Frontal cortex (tissue), 4 donors: ENCODE measurements at places on chromosomes 11 and 22. TPM values are rescaled to one million over a fixed set of nuclear protein-coding genes. Genes with fewer than 3 reads are reported as not detected.

Gene CEND1
- 7.3 TPM for total RNA-seq

Gene ESAM
- total RNA-seq, result 3.7 TPM

Gene UPB1
- 0.41 TPM for total RNA-seq

Gene CDCA5
- total RNA-seq, result 1.6 TPM

Gene MRGPRX1
- total RNA-seq, result not detected

Gene MS4A12
- total RNA-seq, result not detected

Gene MPPED2
- 63.2 TPM for total RNA-seq

Gene PHOX2A
- not detected for total RNA-seq

Gene FAM227A
- total RNA-seq, result 4.9 TPM

Gene CD3G
- not detected for total RNA-seq

Gene TCF20
- 60.3 TPM for total RNA-seq

Gene OR1S1
- total RNA-seq, result not detected

Gene TUBGCP6
- 29.3 TPM for total RNA-seq

Gene KCNJ1
- not detected for total RNA-seq

Gene MUC5B
- total RNA-seq, result not detected

Gene CCDC89
- total RNA-seq, result 0.41 TPM

Gene HORMAD2
- 0.41 TPM for total RNA-seq

Gene MFRP
- not detected for total RNA-seq

Gene OR52N1
- total RNA-seq, result not detected

Gene FXYD6
- total RNA-seq, result 69.3 TPM

Gene CXCR5
- total RNA-seq, result not detected

Gene SYT13
- 191 TPM for total RNA-seq

Gene IGSF22
- total RNA-seq, result not detected

Gene IGF2
- 19.6 TPM for total RNA-seq

Gene SLC5A1
- total RNA-seq, result not detected

Gene PKNOX2
- 4.9 TPM for total RNA-seq

Gene KCNJ11
- total RNA-seq, result 11.0 TPM

Gene LRP5
- total RNA-seq, result 10.2 TPM

Gene MPEG1
- total RNA-seq, result 2.0 TPM

Gene IMMP1L
- 20.8 TPM for total RNA-seq

Gene NCR3LG1
- 10.2 TPM for total RNA-seq

Gene TIGD3
- total RNA-seq, result 5.3 TPM

Gene APOBEC3G
- 0.41 TPM for total RNA-seq

Gene FGF4
- total RNA-seq, result not detected
